Femur (tissue), 1 donor: ENCODE measurements at places on chromosomes 3 and 15.

DNA sequence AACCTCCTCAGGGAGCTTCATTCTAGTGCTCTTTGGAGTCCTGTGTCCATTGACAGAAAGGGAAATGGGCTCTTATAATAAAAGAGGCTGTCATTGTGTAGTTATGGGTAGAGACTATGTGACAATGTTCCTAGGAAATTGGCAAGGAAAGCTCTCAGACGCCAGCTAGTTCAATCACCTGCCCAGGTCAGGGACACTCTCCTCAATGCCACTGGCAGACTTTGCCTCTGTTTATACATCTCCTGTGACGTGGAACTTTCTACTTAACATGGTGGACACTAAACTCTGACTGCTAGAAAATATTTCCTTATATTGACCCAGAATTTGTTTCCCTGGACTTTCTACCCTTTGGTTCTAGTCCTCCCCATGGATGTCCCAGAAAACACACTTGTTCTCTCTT lies 2.8 kb downstream of the EFCAB12 start:
- no peak for DNase-seq

DNA sequence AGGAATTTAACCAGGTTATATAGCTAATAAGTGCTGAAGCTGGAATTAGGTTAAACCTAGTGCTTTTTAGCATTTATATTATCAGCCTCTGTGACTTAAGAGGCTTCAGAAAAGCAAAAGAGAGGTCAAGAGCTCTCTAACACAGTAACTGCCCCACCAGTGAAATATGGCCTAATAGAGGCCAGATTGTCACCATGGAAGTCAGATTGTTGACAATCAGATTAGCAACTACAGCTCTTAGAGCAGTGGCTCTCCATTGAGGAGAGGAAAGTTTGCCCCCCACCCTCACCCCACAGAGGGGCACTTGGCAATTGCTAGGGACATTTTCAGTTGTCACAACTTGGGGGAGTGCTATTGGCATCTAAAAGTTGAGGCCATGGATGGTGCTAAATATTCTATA lies 23.3 kb upstream of the LMOD3 start:
- no peak for DNase-seq

- peak; percentile 55 for DNase-seq
Observed at GRCh38 chr15:41827290-41827879, 507 bp upstream of the JMJD7 start.

GRCh38 chr3:12512534-12513118 lies 28.3 kb downstream of the TSEN2 start:
- no peak for DNase-seq

GRCh38 chr3:32596909-32597369 lies 26.3 kb upstream of the DYNC1LI1 start:
- no peak for DNase-seq

DNA sequence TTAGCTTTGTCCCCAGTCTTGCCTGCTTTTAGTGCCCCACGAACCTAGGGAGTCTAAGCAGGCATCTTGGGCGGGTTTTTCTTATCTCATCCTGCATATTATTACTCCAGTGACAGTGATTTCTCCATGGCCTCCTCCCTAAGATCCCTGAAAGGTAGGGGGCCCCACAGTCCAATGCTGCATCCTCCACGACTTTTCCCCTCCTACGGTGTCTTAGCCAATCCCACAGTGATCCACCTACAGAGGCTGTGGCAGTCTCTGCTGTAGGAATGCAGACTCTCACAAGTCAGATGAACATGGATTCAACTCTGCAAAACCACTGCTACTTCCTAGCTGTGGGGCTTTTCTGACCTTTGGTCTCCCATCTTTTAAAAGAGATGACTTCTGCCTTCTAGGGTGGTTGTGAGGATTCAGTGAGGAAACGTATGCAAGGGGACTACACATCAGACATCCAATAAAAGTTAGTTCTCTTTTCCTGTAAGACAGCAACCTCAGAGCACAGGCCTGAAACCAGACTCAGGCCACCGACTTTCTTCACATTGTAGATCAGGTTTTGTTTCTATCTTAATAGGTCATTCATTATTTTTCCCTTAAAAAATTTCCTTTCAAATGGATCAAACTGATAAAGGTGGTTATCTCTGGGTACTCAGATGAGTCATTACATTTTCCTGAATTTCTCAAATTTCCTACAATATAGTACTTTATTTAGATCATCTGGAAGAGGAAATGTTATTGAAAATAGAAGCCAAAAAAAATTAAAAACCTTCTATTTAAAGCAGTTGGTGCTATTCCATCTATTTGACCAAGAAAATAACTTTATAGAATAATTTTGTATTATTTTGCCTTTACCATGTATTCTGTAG lies 23.2 kb downstream of the ILDR1 start:
- no peak for DNase-seq

GRCh38 chr3:178381971-178382448 lies 154.2 kb upstream of the KCNMB2 start:
- no peak for DNase-seq

DNA sequence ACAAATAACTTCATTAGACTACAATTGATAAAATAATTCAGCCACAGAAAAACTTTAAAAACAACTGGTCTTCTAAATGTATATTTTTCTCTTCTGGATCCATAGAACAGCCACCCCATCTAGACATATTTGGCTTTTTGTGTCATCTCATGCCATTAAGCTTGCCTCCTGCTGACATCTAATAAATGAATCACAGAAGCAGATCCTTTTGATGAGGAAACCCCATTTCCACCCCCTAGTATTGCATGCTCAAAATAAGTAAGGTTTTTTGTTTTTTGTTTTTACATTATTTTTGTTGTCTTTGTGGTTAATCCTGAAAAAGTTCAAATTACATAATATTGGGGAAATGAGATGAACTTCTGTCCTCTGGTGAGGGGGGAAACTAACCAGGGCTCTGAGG lies 94.8 kb downstream of the DUT start:
- no peak for DNase-seq

DNA sequence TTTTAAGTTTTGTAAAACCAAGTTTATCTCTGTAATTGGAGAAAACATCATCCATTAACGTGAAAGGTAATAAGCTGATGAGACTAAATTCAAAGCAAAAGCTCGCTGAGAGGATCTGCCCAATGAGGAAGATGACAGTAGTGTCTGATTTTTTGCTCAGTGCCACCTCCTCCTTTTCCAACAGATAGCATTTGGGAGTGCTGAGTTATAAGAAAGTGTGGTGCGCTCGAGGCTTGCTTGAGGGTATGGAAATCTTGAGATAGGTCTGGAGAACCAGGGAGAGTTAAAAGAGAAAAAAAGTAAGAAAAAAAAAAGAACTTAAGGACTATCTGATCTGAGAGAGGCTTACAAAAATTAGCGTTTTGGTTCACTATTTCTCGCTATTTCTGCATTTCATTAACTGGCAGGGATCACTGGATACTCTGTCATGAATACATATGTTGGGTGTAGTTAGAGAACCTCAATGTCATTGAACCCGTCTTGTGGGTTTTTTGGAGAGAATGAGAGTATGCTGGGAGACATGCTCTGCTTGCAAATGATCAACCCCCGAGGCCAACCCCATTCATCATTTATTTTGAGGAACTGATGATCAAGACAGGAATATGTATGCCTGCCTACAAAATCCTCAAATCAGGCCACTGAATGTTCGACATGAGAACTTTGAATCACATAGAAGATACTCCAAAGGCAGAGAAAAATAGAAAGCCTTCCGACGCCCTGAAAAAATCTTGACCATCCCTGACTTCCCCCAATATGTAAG lies 973 bp upstream of the USP13 start:
- DNase-seq = no peak

GRCh38 chr3:126980266-126980811 lies 2.6 kb upstream of the PLXNA1 start:
- no peak for DNase-seq

DNA sequence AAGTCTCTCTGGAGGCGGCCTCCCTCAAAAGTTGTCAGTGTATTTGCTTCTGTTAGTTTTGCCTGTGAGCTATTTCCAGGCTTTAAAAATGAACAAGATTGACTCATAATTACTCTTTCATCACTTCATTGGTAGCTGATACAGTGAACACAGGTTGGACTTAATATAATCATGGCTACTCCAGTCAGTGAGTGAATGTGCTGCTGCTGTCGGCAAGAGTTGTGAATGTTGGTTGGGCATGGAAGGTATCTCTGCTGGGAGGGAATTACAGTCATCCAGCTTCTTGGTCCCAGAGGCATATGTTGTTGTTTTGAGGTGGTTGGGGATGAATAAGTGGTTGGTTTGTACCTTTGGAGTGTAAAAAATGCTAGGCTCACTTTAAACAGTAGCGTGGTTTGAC lies 11.5 kb downstream of the TCF12 start:
- no peak for DNase-seq

DNA sequence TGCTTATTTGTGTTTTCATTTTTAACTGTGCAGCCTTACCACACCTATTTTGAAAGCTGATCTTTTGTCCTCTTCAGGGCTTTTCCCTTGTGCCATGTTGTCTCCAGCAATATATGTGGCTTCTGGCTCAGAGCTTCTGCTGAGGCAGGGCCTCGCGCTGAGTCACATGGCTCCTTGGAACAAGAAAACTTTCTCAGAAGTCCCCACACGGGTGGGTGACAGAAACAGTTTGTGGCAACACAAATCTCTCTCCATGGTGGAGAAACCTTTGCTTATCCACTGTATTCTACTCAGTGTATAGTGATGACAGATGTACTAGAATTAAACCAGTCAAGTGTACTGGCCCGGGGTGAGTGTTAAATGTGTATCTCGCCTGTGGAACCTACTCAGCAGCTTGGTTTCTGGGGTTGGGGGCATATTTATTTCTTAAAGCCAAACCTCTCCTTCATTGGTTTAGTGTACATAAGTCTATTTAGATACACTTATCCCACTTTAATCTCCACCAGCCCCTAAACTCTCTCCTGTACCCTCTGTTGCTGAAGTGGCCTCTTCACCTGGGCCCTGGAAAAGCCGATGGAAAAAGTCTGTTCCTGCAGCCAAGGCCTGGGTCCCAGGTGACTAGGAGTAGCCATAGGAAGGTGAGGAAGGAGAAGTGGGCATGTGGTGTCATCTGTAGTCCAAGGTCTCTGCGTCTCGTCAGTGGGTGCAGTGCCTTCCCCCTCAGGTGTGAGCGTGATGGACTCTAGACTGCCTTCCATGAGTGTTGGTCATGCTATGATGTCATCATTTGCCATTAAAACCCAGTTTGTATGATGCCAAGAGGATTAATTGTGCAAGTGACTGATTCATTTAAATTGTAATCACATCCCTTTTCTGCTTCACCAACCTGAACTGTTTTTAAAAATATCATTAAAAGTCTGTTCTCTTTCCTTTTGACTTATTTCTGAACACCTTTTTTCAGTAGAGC lies 3.2 kb upstream of the FBXL22 start:
- DNase-seq = no peak
